ENCODE measurements at places on chromosomes 6 and 20.

- DNase-seq, result no peak
Observed at GRCh38 chr6:40998661-40999060, 40.4 kb downstream of the UNC5CL start.

GRCh38 chr6:115570331-115570730 lies 490.4 kb downstream of the FRK start:
- no peak for DNase-seq

GRCh38 chr6:157892363-157892877 lies 69.4 kb downstream of the SNX9 start:
- DNase-seq, result no peak

- DNase-seq, result peak; percentile 14
Observed at GRCh38 chr6:36387440-36388303, at the start of gene ETV7. Gene ETV7 (minus strand): TSS chr6:36387669. CDS start chr6:36387541, 128 bp downstream.

DNA sequence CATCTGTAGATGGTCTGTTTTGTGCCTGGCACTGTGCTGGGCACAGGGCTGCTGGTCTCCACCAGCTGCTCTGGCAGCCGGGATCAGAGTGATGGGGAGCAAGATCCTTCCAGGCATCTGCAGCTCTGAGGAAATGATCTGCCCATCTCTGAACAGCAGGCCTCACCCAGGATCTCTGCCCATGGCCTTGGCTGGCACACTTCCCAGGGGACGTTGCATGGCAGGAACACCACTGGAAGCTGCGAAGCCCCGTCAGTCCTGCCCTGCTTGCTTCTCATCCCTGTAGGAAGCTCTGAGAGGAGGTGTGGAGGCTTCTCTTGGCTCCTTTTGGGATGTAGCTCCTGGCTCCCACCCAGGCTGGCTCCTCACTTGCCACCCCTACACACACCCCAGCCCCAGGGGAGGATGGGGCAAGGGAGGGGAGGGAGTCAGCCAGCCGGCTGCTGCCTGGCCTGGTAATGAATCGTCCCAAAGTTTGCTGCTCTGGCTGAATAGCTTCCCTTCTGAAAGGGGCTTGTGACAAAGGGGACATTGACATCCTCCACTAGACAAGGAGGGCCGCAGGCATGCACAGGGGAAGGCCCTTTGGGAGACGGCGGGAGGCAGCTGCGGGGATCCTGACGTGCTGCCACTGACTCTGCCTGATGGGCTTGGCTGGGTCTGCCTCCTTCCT lies 108.9 kb downstream of the VEGFA start:
- DNase-seq, result no peak

- DNase-seq, result no peak
Observed at GRCh38 chr6:157358287-157358686, 22.7 kb upstream of the ZDHHC14 start.

- DNase-seq, result peak; percentile 43
Observed at GRCh38 chr6:14292119-14292518, 174.5 kb downstream of the CD83 start.

DNA sequence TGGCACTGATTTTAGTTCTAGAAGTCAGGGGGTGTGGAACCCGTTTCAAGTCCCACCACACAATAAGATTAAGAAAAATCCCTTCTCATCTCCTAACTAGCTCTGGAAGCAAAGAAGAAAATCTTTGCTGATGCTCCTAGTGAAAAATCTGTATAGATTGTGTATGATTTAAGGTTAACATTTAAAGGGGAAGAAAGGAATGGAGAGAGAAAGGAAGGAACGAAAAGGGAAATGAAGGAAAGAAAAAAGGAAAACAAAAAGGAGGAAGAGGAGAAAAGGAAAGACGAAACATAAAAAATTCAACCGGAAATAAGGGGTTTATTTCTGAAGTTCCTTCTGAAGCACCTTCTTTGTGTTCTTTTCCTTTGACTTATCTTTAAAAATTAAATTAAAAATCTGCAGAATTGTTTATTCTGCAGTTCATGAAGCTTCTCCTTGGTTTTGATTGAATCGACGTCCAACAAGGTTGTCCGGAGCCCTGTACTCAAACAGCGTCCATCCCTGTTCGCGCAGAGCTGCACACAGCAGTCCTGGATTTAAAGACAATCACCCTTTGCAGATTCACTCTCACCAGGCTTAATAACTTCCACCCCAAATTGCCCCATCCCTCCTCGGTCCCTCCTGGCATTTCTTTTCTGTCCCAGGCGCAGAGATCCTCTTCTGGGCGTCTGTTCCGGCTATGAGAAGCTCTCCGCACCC lies 1.6 kb upstream of the TFAP2B start:
- DNase-seq, result no peak

DNA sequence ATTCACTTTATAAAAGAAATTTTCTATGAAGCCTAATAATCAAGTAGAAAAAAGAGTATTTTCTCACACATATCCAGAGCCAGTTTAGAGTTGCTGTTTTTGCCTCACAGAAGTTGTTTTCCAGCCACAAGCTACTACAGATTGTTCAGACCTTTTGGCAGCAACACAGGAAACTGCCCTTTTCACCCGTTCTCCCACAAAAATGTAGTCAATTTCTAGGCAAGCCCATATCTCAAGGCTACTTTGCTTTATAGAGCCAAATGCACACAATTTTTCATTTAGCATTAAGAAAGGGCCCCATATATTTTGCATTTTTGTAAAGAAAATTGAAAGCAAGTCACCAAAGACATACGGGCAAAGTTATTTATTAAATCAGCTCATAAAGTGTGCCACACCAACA lies 49.5 kb downstream of the EPB41L2 start:
- DNase-seq, result no peak

GRCh38 chr6:100116411-100117194 lies 122.6 kb upstream of the MCHR2 start:
- peak; percentile 60 for DNase-seq

DNA sequence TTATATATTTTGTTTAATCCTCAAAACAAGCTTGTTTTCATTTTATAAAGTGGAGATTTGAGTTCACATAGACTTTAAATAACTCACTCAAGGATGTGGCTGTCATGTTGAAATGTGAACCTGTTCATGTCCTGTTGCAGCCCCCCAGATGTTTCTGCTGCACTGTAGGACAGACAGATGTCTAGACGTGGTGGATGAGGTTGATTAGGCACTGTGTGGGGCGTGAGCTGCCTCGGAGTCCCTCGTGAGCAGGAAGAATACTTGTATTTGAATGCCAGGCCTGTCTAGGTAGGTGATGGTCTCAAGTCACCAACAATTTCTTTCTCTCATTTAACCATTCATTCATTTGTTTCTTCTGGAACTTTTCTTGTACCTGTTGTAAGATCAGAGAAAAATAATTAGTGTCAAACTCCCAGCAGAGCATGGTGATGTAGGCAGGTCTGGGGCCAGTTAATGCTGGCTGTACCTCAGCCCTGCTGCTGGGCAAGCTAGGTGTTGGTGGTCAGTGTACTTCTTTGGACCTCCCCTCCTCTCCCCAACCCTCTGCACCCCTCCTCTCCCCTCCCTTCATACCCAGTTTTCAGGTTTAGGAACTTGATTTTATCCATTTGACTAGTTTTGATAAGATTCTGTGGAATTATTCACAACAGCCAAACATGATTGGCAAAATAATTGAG lies 34.0 kb downstream of the AFDN start:
- DNase-seq, result no peak

DNA sequence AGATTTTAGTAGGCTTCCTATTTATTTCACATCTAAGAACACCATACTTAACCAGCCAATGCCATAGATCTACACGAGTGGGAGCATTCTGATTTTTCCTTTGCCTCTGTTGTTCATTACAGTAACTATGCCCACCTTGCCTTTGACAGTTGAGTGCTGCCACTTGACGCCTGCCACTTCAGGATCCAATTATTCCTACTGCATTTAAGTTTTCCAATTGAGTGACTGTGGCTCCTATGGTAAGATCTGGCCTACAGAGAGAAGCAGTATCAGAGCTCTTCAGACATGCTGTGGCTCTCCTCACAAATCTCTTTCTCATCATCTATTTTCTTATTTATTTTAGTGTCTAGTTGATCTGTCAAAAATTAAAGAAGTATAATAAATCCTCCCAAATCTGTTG lies 403.0 kb upstream of the SPTLC3 start:
- no peak for DNase-seq

DNA sequence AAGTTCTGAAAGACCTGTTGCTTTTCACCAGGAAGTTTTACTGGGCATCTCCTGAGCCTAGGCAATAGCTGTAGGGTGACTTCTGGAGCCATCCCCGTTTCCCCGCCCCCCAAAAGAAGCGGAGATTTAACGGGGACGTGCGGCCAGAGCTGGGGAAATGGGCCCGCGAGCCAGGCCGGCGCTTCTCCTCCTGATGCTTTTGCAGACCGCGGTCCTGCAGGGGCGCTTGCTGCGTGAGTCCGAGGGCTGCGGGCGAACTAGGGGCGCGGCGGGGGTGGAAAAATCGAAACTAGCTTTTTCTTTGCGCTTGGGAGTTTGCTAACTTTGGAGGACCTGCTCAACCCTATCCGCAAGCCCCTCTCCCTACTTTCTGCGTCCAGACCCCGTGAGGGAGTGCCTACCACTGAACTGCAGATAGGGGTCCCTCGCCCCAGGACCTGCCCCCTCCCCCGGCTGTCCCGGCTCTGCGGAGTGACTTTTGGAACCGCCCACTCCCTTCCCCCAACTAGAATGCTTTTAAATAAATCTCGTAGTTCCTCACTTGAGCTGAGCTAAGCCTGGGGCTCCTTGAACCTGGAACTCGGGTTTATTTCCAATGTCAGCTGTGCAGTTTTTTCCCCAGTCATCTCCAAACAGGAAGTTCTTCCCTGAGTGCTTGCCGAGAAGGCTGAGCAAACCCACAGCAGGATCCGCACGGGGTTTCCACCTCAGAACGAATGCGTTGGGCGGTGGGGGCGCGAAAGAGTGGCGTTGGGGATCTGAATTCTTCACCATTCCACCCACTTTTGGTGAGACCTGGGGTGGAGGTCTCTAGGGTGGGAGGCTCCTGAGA lies at the start of gene HFE:
Gene HFE (plus strand): TSS at position 146 of the 832 bp plus-strand sequence. CDS start 12 bp downstream, at position 158.
- DNase-seq, result peak; percentile 38

GRCh38 chr6:24524805-24525204 lies 30.0 kb downstream of the ALDH5A1 start:
- peak; percentile 61 for DNase-seq

DNA sequence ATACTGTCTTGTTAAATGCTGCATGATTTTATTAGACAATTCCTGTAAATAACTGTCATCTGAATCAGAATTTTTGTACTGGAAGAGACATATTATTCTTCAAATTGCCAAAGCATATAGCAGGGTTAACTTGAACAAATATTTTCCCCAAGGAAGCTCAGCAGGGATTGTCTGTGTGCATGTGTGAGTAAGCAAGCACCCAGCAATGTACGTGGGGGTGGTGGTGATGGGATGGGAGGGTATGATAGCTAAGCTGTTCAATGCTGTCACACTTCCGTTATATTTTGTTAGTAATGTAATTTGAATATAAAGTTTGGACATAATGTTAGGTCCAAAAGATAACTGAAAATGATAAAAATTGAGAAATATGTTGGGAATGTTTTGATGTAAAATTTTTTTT lies 118.1 kb downstream of the MYB start:
- no peak for DNase-seq

GRCh38 chr6:126181173-126181741 lies 158.7 kb upstream of the CENPW start:
- DNase-seq, result no peak

GRCh38 chr6:164859816-164860215 lies 449.6 kb downstream of the C6orf118 start:
- DNase-seq, result no peak

- DNase-seq, result no peak
Observed at GRCh38 chr6:79403086-79403485, 134.1 kb downstream of the LCA5 start.

DNA sequence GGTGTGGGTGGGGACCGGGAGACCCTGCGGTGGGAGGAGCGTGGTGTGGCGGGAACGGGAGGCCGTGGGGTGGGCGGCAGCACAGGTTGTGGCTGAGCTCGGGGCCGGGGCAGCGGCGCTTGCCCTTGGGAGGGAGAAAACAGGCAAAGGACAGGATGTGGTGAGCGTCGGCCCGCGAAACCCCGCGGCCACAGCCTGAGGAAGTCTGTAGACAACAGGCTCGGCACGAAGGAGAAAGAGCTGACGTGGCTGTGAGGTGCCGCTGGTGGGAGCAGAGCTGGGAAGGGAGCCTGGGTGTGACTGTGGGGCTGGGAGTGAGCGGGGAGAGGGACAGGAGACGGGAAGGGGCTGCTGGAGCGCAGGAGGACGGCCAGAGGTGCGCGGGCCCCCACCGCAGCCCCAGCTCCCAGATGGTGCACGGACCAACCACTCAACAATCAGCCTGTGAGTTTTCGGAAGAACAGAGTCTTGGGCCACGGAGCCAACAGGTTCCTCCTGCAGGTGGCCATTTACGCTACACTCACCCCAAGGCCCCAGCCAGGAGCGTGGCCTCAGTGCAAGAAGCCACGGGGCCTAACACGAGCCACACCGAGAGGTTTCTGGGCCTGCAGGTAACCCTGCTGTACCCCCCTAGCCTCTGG lies 202.8 kb downstream of the DLL1 start:
- DNase-seq, result no peak

DNA sequence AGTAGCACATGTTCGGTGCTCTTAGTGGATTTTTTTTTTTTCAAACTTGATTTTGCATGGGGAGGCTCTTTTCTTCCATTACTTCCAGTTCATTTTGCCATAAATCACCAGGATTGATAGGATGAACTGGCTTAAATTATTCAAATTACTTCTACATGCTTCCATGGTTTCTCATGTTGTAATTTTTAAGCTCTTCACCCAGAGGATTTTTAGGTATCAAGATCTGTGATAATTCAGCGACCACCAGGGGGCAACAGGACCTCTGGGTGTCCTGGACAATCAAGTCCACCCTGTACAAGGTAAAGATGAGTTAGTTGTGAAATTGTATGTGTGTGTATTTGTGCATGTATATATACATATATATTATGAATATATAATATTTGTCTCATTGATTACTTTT lies 4.2 kb upstream of the EPHA7 start:
- DNase-seq, result peak; percentile 86

GRCh38 chr20:6583134-6583738 lies 184.2 kb upstream of the BMP2 start:
- DNase-seq, result peak; percentile 48

Data from NCI-H2081 (cell line).